ENCODE measurements at places on chromosomes 5 and 9.

GRCh38 chr5:150671509-150672236 is 10.6 kb downstream of the MYOZ3 start:
- no peak for DNase-seq

DNA sequence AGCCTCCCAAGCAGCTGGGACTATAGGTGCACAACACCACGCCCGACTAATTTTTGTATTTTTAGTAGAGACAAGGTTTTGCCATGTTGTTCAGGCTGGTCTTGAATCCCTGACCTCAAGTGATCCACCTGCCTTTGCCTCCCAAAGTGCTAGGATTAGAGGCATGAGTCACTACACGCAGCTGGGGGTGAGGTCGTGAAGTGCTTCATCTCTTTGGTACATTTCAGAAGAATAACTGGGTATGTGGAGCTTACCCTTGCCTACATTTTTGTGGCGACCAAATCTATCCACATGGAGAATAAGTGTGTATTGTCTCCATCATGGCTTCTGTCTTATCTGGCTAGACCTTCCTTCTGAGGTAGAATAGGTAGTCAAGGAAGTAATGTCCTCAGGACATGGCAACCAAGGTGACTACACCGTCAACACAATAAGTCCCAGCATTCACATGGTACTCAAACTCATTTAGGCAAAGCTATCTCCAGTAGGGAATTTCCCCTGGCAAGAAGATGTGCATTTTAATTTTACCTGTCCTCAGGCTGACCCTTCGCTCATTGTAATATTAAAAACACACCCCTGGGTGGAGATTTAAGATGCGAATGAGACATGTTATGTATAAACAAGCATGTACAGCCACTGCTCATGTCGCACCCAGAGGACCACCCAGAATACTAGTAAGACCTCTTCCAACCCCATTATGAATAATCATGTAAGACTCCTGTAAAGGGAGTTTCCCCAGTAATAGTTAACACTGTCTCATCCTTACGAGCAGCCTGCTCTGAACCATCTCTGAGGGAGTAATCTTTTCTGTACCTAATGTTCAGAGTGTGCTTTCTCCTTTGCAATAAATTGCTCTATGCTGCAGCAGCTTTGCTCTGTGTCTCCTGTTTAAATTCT is 1173.2 kb downstream of the TAF11L14 start:
- no peak for DNase-seq

- no peak for DNase-seq
These were observed 126.1 kb downstream of the SNX18 start for GRCh38 chr5:54643685-54644106.

DNA sequence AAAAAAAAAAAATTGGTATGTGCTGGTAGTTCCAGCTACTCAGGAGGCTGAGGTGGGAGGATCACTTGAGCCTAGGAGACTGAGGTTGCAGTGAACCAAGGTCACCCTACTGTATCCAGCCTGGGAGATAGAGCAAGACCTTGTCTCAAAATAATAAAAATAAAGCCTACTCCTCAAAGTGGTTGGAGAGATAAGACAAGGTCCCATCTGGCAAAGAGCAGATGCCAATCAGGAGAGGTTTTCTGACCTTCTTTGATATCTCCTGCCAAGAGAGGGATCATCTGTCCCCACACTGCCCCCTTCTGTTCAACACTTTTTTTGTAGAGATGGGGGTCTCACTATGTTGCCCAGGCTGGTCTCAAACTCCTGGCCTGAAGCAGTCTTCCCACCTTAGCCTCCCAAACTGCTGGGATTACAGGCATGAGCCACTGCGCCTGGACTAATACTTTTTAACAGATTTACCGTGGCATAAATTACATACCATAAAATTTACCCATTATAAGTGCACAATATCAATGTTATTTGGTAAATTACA is 64.7 kb downstream of the SH3PXD2B start:
- no peak for DNase-seq

GRCh38 chr5:73940026-73940425 is 314.0 kb downstream of the ARHGEF28 start:
- DNase-seq = no peak

DNA sequence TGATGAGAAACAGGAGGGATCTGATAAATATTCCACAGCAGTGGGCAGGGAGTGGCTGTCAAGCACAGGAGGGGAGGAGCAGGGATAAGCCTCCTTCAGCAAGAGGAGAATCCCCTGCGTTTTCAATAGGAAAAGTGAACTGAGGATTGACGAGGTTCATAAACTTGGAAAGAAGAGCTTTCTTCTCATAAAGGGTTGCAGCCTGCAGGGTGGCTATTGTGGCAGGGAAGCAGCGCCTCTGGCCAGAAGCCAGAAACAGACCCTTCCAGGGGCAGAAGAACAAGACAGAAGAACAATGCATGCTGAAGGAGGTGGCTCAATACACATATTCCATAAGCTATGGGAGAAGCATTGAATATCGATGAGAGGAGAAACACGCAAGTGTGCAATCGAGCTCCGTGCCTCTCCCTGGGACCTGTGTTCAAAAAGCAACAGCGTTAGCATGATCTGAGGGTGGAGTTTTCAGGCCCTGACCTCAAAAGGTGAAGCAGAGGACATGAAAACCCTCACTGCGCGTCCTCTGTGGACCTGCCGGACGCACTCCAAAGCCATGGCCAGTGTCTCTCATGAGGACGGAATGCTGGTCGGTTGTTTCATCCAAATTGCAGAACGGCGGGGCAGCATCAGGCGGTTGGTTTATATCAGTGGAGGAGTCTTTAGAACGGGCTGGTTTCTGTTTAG is 67.6 kb downstream of the ANKRD33B start:
- DNase-seq = no peak

- no peak for DNase-seq
These were observed 65.3 kb downstream of the GADD45G start for GRCh38 chr9:89670114-89670513.

DNA sequence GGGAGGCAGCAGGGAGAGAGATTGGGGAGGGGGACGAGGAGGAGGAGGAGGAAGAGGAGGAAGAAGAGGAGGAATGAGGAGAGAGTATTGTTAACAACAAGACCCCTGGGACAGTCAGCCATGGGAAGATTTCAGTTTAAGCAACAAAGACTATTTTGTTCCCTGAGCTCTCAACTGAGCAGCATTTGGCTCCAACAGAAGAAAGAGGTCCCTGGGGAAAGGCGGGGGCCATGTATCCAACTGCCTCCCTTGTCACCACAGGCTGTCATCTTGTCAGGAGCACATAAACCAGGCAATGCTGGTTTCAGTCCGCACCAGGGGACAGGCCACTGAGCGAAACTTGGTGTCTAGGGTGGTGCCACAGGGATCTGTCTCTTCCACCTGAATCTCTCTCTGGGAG is 316.1 kb downstream of the TLE1 start:
- no peak for DNase-seq

DNA sequence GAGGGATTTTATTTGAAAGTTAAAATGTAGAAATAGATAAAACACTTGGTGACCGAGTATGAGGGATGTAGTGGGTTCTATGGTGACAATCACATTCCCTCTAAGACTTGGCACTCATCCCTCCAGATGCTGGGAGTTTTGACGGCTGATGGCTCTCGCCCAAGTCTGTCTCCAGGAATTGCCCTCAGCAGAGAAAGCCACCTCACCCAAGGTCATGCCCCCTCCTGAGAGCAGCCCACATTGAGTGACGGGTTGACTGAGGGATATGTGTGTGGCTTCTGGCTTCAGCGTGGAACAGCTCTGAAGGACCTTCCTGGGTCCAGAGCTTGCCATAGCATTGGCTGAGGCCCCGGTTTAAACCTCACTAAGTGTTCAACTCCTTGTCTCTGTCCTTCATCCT is 19.4 kb downstream of the CAVIN4 start:
- no peak for DNase-seq

GRCh38 chr9:131277910-131278701 is 1.8 kb upstream of the FAM78A start:
- no peak for DNase-seq

DNA sequence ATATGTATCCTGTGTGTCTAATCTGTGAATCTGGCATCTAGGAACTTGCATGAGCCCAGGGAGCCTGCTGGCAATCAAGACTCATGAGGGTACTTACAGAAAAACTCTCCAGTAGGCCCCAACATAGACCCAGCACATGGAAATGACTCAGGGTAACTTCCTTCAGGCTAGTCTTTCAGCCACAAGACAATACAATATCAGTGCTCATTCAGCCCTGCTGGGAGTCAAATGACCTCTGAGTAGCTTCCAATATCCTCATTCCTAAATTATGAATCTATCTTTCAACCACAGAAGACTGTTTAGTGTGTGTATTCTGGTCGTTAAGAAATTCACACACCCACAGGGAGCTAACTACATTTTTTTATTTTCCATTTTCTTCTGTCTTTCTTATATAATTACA is 1273.0 kb downstream of the EFNA5 start:
- no peak for DNase-seq

GRCh38 chr5:25891691-25892090 is 1146.7 kb downstream of the CDH9 start:
- DNase-seq = no peak

GRCh38 chr5:91449083-91449482 is 66.0 kb upstream of the ARRDC3 start:
- DNase-seq = no peak

DNA sequence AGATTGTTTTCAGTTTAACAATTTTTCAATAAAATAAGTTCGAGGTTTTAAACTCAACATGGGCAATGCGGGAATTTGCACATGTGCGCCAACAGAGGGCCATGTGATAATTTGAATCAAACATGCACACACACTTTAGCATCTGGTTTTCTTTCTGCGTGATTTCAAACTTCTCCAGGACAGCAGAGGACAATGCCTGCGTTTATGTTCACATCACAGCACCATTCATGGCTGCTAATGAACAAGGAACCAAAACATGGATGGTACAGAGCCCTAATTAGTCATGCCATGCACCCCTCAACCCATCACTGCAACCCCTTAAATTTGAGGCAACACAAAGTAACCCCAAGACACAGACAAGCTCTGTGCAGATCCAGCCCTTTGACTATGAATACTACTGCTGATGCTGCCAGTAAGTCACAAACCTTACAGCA is 2.8 kb downstream of the SHC3 start:
- no peak for DNase-seq

- DNase-seq = no peak
These were observed 97.0 kb downstream of the MEF2C start for GRCh38 chr5:88785746-88786565.

DNA sequence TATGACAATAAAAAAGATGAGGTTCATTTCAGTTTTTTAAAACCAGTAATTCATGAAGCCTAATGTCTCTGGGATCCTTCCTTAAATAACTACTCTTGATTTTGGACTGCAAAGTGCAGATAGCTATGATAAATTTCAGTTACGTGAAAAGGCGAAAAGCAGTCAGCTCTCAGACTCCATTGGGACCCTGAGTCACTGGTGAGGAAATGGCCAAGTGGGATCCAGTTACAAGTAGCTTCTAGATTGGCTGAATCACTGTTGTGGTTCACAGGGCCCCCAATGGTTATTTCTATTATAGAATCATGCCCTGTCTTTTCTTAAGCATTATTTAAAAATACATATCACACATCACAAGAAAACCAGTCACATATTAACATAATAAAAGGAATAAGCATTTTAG is 31.1 kb upstream of the PPP3R2 start:
- no peak for DNase-seq

GRCh38 chr5:158880483-158881001 is 219.2 kb downstream of the EBF1 start:
- no peak for DNase-seq

GRCh38 chr9:20634895-20635294 is 12.6 kb upstream of the MLLT3 start:
- no peak for DNase-seq

DNA sequence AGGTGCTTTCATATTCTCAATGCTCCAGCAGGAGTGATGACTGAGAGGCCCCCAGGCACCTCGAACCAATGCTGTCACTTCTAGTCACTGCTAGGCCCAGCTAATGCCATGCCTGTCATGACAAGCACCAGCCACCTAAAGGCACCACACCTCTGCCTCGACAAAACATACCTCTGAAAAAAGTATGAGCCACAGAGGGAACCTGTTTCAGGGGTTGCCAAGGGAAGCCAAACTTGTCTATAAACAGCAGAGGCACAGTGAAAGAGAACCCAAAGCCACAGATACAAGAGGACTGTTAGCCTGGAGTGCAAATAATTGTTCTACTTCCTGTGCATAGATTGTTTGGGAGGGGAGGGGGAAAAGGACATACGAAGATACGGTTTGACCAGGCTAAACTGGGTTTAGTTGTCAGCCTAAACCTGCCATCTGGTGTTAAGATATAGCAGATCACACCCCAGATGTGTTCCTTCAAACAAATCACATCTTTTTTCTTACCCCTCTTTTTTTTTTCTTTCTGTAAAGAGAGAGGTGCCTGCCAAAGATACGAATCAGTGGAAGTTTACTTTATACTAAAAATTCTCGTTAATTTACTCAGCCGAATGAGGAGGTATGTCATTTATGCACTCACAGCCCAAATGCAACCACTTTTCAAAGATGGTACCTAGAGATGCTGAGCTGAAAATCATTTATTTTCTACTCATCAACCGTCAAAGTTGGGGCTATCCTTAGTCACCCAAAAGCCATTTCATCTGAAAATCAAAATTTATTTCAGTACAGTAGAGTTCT is 45.7 kb downstream of the BNC2 start:
- no peak for DNase-seq

DNA sequence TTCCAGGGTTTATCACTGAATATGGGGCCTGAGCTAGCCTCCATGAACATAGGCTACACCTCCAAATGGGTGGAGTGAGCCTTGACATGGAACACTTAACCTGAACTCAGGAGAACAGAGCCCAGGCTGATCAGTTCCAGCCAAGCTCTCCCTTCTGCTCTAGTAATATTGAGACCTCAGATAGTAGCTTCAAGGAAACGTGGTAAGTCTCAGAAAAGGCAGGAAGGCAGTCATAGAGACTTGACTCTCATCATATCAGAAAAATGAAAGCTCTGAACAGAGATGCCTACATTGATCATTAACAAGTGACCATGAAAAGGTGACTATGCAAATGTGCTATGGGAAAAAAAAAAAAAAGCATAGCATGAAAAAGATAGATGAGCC is 40.5 kb upstream of the MYO10 start:
- DNase-seq = no peak

DNA sequence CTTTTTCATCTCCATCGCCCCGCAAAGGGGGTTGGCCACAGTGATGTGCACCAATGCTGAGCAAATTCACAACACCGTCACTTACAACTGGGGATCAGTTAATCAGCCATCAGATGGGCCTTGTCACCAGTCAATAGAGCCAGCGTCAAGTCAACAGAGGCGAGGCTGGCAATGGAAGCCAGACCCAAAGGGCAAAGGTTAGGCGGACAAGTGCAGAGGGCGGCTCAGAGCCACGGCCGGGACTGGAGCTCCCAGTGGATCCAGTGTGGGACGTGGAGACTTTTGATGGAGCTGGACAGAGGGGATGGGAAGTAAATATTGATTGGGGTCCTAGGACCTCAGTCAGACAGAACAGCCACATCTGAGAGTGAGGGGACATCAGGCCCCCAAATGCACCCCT is 45.7 kb downstream of the DUSP1 start:
- DNase-seq = no peak
